Stimulated activated CD4-positive, alpha-beta T cell treated with anti-CD3 and anti-CD28 coated beads, Interleukin-1b, Interleukin-23, amount 100 ng/mL, for 1 hour (primary cell): ENCODE measurements at places on chromosomes 11 and 22.

GRCh38 chr11:10857459-10857708 lies 469 bp downstream of the ZBED5 start:
- DNase-seq: no peak

DNA sequence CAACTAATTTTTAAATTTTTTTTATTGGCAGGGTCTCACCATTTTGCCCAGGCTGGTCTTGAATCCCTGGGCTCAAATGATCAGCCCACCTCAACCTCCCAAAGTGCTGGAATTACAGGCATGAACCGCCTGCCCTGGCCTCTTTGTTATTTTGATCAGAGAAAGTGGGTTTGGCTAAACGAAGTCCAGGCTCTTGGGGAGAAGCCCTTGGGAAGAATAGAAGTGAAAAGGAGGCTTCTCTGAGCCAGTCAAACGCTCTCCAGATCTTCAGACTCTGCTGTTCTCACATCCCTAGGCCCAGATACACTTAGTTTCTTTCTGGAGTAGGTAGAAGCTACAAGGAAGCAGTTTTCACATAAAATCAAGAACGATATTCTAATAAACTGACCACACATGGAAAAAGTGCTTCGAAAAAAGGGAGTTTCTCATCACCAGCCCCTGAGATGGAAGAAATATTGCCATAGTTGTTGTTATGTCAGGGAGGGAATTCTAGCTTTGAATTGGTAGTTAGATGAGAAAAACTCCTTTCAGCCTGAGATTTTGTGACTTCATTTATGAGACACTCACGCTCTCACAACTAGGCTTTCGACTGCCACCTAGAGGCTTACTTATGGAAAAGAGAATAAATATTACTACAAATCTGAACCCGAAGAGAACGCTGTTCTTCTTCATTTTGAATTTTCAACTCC lies 41.7 kb upstream of the AQP11 start:
- DNase-seq: no peak

- DNase-seq: no peak
These were observed 171.8 kb downstream of the SOX6 start for GRCh38 chr11:16184588-16184987.

GRCh38 chr22:50445071-50445879 lies 29.6 kb downstream of the SBF1 start:
- no peak for DNase-seq

GRCh38 chr11:5521540-5521939 lies 5.0 kb upstream of the UBQLNL start:
- no peak for DNase-seq

GRCh38 chr11:116532066-116532465 lies 240.7 kb downstream of the BUD13 start:
- DNase-seq: no peak

- DNase-seq: no peak
These were observed 18.4 kb downstream of the SESN3 start for GRCh38 chr11:95212609-95213008.

DNA sequence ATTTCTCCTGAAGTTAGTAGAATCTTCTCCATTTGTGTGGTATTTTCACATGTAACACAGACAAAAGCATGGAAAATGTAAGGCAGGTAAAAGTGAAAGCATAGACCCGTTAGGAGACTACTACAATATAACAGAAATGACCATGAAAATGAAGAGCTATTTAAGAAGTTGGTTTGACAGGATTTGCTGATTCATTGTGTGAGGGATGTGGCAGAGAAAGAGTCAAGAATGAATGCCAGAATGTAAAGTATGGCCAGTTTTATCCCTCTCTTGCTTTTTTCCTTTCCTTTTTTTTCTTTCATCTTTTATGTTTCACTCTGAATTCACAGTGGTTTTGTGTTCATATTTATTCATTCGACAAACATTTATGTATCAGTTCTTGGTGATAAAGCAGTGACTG lies 115.9 kb downstream of the ARFGAP2 start:
- no peak for DNase-seq

GRCh38 chr11:133928628-133929059 lies 28.1 kb downstream of the IGSF9B start:
- no peak for DNase-seq

DNA sequence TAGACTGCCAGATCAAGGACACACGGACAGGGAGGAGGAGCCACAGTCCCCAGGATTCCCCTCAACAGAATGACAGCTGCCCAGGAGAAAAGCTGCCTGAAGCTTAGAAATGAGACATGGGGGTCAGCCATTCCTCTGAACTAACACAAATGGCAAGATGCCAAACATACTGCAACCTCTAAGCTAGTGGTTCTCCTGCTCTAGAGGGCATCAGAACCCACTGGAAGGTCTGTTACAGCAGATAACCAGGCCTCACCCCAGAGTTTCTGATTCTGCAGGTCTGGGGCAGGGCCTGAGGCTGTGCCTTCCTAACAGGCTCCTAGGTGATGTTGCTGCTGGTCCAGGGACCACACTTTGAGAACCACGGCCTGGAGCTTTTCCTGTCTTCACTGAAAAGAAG lies 28.6 kb upstream of the BID start:
- no peak for DNase-seq

DNA sequence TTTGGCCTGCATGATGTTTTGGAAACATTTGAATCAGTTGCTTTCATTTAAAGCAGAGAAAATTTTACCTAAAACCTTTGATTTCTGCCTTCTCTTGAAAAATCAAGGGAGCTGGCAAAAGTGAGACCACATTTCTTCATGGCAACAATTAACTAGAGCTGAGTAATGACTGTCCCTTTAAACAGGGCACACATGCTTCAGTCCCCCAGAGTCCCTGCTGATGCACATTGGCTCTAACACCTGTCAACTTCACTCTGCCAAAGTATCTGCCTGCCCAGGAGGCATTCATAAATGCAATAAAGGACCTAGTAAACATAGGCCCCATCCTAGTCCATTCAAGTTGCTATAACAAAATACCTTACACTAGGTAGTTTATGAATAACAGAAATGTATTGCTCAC lies 87.1 kb upstream of the LDLRAD3 start:
- DNase-seq: no peak

DNA sequence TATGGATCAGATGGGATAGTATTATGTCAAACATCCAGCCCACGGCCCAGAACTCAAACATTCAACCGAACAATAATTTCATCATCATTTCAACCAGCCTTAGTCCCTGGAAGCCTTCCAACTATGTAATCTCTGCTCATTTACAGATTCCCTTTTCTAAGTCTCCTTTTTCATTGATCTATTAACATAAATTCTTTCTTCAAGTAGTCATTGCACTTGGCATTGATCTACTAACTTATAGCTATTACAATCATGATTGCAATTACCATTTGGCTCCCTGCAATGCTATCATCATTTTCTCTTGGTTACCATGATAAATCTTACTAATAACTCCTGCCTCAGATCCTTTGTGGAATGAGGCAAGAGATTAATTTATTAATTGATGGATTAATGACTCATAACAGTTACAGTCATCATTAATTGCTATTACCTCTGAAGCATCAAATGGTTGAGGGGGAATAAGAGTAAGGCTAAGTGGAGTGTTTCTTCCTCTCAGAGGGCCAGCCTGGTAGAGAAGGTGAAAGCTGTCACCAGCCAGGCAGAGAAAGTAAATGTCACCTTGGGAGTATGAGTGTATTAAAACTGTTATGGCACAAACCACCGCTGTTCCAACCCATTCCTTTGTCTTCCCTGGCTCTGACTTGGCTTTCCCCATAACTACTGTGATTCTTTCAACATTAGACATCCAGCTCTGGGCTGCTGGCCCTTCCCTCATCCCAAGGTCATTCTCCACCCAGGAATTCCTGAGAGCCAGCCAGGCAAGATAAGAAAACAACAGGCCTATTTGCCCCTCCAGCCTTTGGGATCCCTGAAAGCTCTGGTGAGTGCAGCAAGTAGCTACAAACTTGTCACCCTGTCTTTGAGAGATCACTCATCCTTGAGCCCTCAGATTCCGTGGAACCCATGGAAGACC lies 174.7 kb downstream of the RRAS2 start:
- DNase-seq: no peak
